Heart left ventricle (tissue), 16 donors: ENCODE measurements at places on chromosomes 5 and 9.

DNA sequence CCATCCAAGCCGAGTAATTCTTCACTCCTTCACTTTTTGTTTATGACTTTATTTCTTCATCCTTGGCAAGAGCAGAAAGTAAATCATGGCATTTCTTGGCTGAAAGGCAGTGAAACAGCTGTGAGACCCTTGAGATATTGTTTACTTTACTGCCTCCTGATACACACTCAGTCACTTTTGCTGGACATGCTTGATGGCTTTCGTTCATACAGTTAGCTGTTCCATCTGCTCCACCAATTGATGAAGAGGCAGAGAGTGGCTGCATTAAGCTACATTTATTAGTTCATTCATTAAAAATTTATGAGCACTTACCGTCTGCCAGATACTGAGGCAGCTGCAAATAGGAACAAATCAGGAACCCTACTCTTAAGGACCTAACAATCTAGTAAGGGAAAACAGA lies 184.4 kb upstream of the OR13F1 start:
- no peak for DNase-seq

GRCh38 chr9:96514108-96514799 lies 64.3 kb downstream of the HABP4 start:
- DNase-seq: no peak

DNA sequence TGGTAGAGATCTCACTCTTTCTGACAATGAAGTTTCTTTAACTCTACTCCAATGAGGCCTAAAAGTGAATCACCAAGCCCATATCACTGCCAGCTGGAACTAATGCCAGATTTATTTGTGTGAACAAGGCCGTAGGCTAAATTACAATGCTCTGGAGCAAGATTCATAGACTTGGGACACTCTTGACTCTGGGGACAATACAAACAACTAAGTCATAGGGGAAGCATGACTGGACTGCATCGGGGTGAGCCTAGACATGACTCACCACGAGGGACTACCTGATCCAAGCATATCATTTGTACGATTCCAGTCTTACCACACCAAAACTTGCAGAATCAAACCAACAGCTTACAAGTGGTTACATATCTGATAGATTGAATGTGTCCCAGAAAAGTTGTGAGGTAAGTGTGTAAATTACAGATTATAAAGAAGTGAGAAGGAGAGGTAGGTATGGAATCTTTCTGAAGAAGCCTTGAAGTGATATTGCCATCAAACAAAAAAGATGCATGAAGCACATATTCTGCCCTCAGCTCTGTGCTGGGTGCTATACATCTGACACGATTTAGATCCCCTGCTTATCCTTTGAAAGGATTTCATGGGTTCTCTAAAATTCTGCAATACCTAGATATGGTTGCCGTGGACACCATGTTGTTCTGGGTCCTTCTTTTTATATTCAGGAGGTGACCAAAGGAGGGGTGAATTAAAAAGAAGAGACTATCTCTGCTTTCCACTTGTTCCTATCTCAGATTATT lies 199.3 kb upstream of the PDE4D start:
- DNase-seq: no peak

GRCh38 chr5:96651047-96651446 lies 11.1 kb upstream of the CAST start:
- DNase-seq: no peak

GRCh38 chr9:89547000-89547399 lies 49.1 kb upstream of the SEMA4D start:
- DNase-seq: no peak
